H4 (cell line): ENCODE measurements at places on chromosomes 5 and 9. TPM values are rescaled to one million over a fixed set of nuclear protein-coding genes. Genes with fewer than 3 reads are reported as not detected.
A peak's percentile ranks its signal among the peaks of the same experiment; 100 is the strongest.

- DNase-seq = no peak
Measured at GRCh38 chr5:176741561-176742211, 68.7 kb upstream of the UNC5A start.

ACER2 gene
- 0.31 and 1.1 TPM in 2 replicates for total RNA-seq

- DNase-seq = no peak
Measured at GRCh38 chr5:142626099-142626498, 59.8 kb downstream of the FGF1 start.

FGF10 gene
- total RNA-seq = not detected in 2 replicates

C9orf50 gene
- not detected in 2 replicates for total RNA-seq

GRCh38 chr5:133754575-133755169 is 142.3 kb upstream of the FSTL4 start:
- peak; percentile 48 for DNase-seq

DNA sequence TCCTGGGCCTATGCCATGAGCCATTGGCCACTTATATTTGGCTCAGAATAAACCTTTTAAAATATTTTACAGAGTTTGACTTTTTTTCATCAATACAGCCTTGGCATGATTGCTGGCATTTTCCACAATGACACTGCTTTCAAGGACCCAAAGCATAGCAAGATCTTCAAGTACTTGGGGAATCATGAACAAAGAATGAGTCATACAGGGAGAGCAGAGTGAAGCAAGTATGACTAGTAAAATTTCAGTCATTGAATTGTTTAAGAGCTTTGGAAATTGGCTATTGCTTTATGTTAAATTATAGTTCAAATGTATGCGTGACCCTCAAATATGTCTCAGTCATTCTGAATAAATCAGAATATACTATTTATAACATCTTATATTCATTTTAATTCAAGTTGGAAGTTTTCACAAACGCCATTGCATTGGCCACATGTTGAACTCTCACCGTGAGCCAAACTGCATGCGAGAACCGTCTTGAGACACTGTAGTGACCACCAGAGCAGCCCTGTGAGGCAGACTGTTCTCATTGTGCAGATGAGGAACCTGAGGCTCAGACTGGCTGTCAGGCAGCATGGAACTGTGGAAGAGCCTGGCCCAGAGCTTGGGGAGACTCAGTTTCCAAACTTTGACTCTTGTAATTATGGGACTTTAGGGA is 52.9 kb downstream of the GDNF start:
- DNase-seq = peak; percentile 40

GRCh38 chr9:15286161-15286821 is 20.7 kb downstream of the TTC39B start:
- no peak for DNase-seq

GRCh38 chr5:169576181-169576598 is 7.4 kb upstream of the SPDL1 start:
- no peak for DNase-seq

- DNase-seq = peak; percentile 78
Measured at GRCh38 chr5:55936100-55936693, 58.6 kb downstream of the IL6ST start.

SLC46A2 gene
- not detected in 2 replicates for total RNA-seq

DNA sequence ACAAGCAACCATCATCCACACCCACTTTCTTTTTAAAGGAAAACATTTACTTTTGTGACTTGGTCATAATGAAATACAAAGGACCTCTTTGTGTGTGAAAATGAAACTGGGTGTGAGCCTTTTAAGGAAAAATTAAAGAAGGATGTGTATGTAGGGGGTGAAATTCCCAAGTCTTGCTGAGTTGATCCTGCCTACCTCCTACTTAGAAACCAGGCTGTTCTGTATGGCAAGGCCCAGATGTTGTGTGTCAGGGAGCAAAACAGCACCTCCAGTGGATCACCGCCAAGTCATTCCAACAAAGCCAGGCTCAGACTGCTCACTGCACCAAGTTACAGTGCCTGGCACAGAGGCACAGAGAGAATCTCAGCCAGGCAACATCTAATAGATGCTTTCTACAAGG is 198.5 kb upstream of the FBN2 start:
- peak; percentile 76 for DNase-seq

DNA sequence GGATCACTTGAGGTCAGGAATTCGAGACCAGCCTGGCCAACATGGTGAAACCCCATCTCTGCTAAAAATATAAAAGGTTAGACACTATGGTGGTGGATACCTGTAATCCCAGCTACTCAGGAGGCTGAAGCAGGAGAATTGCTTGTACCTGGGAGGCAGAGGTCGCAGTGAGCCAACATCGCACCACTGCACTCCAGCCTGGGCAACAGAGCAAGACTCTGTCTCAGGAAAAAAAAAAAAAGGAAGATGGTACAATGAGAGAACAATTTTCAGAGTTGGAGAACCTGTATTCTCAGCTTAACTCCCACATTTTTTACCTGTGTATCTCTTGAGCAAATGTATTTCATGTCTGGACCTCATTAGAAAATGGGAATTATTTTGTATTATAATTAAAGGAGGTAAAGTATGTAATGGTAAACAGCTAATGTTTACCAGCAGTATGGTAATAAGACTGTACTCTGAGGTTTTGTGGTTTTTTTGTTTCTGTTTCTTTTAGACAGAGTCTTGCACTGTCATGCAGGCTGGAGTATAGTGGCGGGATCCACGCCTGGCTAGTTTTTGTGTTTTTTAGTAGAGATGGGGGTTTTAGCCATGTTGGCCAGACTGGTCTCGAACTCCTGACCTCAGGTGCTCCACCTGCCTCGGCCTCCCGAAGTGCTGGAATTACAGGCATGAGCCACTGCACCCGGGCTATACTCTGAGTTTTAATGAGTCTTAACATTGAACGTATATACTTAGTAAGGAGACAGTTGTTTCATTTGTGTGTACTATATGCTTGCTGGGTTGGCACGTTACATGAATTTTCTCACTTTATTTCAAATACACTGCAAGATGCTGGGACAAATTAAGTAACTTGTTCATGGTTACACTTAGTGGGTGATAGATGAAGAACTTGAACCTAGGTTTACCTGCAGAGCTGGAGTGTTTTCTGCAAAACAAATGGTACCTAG is 16.2 kb downstream of the UHRF2 start:
- DNase-seq = peak; percentile 38

GRCh38 chr9:3475300-3476020 is 50.3 kb downstream of the RFX3 start:
- no peak for DNase-seq

SHOC1 gene
- 0.94 and 1.5 TPM in 2 replicates for total RNA-seq

DNA sequence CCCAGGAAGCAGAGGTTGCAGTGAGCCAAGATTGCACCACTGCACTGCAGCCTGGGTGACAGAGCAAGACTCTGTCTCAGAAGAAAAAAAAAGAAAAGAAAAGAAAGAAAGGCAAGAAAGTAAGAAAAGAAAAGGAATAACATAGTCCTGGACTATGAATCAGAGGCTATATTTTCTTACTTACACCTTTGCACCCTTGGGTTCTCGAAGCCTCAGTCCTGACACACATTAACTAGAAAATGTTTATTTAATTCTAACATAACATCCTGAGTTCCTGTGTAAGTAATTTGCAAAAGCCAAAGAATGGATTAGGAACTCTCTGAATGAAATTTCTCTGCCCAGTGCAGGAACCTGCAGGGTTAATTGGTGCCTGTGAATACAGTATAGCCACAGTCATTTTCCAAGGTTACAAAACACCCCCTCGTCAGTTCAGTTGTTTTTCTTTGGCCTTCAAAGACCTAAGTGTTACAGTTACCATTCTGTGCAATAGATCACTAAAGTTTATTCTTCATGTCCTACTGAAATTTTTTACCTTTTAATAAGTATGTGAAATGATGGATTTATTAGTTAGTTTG is 147.6 kb downstream of the SV2C start:
- DNase-seq = no peak

- DNase-seq = peak; percentile 28
Measured at GRCh38 chr9:99720455-99721050, 101.1 kb upstream of the NR4A3 start.

ABO gene
- total RNA-seq = not detected in 2 replicates
